ENCODE measurements at places on chromosomes 1 and 21. TPM values are rescaled to one million over a fixed set of nuclear protein-coding genes. Genes with fewer than 3 reads are reported as not detected.

The IGSF5 gene
- not detected for polyA plus RNA-seq

The KIF17 gene
- polyA plus RNA-seq: 3.7 TPM

The RXRG gene
- polyA plus RNA-seq: not detected

The SPRR1A gene
- polyA plus RNA-seq: not detected

Measured in BJ (cell line).